ENCODE measurements at places on chromosomes 2 and 18.
A peak's percentile ranks its signal among the peaks of the same experiment; 100 is the strongest.

DNA sequence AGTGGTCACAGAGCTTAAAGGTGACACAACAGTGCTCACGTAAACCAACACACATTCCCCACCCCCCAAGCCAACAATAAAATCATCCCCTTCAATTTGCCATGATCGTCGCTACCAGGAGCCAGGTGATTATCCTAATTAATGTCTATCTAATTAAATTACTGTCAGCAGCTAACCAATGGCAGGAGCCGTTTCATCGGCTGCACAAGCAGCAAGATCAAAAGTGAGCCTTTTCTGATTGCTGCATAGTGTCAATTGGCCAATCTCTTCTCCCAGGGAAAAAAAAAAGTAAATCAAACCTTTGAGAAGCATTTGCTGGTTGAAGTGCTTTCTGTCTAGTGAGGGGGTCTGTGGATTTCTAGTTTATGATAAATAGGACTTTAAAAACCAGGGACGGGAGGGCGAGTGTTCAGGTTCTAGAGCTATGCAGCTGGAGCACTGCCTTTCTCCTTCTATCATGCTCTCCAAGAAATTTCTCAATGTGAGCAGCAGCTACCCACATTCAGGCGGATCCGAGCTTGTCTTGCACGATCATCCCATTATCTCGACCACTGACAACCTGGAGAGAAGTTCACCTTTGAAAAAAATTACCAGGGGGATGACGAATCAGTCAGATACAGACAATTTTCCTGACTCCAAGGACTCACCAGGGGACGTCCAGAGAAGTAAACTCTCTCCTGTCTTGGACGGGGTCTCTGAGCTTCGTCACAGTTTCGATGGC, at the start of gene TBR1:
TBR1 (plus strand) TSS at position 311 of the 721 bp plus-strand sequence; CDS start at position 425, 114 bp downstream.
- DNase-seq, result peak; percentile 84

GRCh38 chr2:9653485-9654271, 22.9 kb upstream of the YWHAQ start:
- DNase-seq, result no peak

- no peak for DNase-seq
Observed at GRCh38 chr2:230976671-230977171, 19.2 kb upstream of the SPATA3 start.

GRCh38 chr2:177989029-177989885, 83.3 kb downstream of the PDE11A start:
- no peak for DNase-seq

DNA sequence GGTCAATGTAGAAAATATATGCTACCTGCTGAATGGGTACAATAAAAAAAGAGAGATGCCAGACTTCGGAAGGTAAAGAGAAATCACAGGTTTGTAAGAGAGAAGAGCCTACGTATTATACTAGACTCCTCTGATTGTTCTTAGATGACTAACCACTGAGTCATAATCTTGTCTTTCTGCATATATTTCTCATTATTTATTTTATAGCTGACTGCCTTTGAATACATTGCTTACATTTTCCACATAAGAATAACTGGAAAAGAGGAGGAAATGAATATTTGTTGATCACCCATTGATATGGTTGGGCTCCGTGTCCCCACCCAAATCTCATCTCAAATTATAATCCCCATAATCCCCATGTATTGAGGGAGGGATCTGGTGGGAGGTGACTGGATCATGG, 90.3 kb upstream of the RAB27B start:
- DNase-seq, result no peak

DNA sequence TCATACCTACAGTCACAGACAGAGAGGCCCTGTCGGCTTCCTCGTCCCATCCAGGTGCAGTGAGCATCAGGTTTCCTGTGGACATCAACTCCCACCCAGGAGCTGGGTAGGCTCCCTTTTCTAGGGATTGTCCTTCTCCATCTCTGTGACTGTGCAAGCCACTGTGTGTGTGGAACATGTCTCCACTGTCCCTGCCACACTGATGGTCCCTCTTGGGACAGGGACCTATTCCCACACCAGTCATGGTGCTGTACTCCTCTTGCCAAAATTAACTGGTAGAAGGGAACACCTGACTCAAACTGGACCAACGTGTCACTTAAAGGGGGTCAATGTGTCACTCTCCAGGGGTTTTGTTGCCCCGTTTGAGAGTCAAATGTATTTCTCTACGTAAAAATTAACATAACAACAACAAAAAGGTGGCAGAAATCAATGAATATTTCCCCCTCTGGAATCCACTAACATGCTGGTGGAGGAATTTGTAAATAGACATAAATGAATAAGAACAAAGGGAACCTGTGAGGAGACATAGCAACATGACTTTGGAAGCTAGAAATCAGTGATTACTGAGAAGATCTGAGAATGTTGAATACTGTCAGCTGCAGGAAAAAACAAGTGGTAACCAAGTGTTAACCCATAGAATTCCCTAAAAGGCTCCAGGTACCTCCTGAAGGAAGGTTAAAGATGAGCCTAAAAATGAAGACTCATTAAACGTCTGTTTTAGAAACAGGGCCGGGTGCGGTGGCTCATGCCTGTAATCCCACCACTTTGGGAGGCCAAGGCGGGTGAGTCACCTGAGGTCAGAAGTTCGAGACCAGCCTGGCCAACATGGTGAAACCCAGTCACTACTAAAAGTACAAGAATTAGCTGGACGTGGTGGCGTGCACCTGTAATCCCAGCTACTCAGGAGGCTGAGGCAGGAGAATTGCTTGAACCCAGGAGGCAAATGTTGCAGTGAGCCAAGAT, 40.4 kb downstream of the SH2D6 start:
- DNase-seq, result no peak

- no peak for DNase-seq
Observed at GRCh38 chr2:221134718-221135117, 437.4 kb downstream of the EPHA4 start.

GRCh38 chr2:40488101-40488601, 36.3 kb upstream of the SLC8A1 start:
- DNase-seq, result no peak

GRCh38 chr18:13548966-13549879, 177.1 kb downstream of the FAM210A start:
- DNase-seq, result no peak

DNA sequence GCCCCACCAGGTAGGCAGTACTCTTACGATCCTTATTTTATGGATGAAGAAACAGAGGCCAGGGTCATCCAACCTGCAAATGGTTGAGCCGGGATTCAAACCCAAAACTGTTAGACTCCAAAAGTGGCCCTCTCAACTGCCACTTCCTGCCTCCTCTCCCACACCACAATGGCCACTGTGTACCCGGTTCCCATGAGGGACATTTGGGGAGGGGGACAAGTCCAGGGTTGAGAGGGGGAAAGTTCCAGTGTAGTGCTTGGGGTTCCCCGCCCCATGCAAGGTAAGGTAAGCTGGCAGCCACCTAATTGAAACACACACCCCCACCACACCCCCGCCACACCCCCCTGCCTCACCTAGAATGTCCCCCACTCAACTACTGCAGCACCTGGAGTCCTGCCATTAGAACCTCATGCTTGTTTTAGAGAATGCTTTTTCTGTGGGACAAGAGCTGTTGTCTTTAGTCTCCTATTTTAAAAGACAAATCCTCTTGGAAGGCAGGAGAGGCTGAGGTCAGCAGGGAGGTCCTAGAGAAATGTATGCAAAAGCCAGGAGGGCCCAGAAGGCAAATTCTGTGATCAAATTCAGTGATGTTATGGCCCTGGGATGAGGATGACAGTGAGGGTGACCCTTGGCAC, 145.2 kb downstream of the ZFP36L2 start:
- no peak for DNase-seq

DNA sequence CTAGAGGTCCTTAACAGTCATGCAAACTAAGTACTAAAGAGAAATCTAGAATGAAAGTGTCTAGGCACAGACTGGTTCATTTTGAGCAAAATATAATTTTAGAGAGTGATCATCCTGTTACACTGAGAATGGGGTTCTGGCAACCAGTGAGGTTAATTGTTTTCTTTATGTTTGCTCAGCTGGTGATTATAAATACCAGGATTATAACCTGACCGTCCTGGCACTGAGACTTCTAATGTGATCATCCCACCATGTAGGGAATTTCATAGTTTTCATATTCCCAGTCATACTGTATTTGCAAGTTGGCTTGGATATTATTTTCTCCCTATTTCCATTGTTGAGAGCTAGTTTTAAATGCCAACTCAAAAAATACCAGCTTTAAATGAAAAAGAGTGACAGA, 852.5 kb upstream of the LRATD1 start:
- peak; percentile 83 for DNase-seq

GRCh38 chr2:39549718-39550464, 112.8 kb upstream of the MAP4K3 start:
- DNase-seq, result no peak

DNA sequence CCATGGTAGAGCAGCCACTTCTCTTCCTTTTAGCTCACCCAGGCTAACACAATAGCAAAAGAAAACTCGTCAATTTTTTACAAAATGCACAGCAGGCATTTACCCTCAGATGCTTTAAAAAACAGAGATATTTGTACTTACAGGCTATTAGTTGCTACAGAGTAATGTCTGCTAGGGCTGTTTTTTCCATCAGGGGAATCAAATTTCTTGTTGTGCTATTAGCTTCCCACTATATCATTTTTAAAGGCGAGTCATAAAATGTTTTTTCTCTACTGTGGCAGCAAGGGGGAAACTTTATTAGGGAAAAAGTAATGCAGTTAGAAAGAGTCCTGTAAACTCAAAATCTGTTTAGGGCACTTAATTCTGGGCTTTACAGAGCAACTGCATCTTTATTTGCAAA, 277.9 kb upstream of the THSD7B start:
- no peak for DNase-seq

GRCh38 chr18:72119082-72119481, 425.1 kb downstream of the CBLN2 start:
- DNase-seq, result no peak

DNA sequence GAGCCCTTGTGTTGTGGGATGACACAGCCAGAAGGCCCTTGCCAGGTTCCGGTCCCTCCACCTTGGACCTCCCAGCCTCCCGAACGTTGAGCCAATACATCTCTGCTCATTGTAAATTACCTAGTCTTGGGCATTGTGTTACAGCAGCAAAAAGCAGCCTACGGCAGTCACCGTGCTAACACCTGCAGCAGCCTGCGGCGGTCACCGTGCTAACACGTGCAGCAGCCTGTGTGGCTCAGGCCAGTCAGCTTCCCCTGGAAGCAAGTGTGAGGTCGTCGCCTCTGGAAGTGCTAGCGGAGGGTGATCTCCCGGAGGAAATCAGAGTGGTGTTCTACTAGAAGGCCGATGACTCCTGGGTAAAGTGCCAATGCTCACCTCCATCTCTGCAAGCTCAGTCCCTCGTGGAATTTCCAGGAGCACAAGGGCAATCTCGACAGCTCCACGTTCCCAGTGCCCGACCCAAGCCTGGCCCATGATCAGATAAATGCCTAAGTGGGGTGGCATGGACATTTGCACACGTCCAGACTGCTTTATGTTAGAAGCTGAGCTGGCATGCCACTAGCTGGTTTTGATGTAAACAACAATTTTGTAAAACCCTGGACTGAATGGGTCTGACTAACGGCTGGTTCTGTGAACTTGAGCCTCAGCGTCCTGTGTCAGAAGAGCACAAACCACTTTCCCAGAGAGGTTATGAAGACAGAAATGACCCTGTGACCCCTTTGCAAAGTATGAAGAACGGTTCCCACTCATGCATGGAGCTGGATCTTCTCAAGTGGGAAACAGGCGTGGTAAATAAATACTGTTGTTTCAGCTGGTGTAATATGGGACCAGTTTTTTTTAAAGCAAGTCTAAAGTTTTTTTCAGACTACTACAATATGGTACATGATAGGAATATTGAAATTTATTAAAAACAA, 11.4 kb upstream of the CNDP1 start:
- no peak for DNase-seq

DNA sequence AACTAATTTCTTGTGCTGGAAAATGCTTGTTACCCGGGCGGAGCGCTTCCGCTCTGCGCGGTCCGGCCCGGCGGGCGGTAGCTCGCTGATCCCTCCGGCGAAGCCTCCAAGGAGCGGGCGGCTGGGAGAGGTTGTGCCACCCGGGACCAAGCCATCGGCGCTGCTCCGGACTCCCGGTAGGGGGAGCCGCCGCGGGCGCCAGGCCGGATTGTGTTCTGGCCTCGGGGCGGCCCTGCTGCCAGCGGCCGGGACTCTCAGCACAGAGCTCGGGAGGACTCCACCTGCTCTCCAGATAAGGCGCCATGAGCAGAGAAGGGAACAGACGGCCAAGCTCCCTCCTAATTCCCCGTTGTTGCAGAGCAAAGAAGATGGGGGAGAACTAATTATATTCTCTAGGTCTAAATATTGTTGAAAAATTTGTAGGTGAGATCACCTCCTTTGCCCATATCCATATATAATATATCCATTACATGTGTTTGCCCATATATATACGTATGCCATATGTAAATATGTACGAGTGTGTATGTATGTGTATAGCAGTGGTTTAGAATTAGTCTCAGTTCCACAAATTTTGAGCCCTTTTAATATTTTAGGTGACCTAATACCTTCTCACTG, 13.8 kb upstream of the SATB2 start:
- DNase-seq, result no peak

- DNase-seq, result no peak
Observed at GRCh38 chr2:3430172-3430571, 50.7 kb downstream of the TRAPPC12 start.

DNA sequence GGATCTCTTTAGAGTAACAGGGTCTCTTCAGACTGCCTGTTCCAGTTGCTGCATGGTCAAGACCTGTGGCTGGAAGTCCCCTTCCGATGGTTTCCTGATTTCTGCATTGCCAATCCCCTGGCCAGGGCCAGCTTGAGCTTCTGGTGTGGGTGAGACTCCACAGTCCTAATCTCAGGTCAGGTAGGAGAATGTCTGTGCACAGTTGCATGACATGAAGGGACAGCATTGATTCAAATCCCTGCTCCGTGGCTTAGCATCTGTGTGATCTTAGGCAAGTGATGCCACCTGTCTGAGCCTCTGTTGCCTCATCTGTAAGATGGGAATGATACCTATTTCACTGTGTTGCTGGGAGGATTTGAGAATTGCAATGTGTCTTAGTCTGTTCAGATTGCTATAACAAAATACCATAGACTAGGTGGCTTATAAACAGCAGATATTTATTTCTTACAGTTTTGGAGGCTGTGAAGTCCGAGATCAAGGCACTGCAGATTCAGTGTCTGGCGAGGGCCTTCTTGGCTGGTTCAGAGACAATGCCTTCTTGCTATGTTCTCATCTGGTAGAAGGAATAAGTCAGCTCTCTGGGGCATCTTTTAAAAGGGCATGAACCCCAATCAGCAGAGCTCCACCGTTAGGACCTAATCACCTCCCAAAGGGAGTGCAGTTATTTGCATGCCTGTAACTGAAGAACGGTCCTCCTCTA, 66.2 kb downstream of the ATOH8 start:
- DNase-seq, result no peak

DNA sequence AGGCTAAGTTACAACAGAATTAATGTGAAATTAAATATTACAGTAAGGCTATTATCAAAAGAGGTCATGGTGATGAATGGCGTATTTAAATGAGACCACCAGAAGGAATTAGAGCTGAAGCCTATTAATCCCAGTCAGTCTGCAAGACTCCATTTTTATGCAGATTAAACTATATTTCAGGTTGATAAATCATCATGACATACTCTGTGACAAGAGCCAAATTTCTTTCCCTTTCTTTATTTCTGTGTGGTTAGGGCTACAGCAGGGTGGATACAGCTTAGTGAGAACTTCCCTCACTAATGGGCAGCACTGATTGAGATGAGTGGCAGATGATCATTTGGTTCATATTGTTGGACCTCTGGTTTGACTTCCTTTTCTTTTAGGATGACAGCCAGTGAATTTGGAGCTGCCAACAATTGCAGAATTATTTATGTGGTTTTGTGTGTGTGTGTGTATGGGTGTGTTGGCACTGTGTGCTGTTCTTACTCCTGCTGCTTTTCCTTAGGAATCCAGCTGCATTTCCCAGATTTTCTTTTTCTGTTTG, 481.3 kb downstream of the PIK3C3 start:
- no peak for DNase-seq

Measured in NCI-H1105 treated with DMSO at 0.1 percent for 48 hours (cell line).